ENCODE measurements at places on chromosomes 4 and X.
A peak's percentile ranks its signal among the peaks of the same experiment; 100 is the strongest.

DNA sequence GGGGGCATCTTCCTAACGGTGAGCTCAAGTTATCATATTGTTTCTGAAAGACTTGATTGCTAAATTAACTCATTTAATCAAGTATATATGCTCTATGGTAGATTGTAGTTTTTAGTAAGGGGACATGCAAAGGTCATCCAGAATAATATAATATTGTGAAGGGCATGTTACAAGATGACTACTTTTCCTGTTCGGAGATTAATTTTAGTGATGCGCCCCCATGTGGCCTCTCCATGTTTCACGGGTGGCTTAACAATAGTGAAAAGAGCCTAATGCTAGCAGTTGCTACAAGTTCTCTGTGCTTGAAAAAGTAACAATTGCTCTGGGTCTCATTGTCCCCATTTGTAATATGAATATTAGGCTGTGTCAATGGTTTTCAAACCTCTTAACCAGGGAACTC, 12.2 kb downstream of the SMPX start:
- peak; percentile 47 for DNase-seq

GRCh38 chr4:123127875-123128274, 205.5 kb upstream of the NUDT6 start:
- DNase-seq = no peak

DNA sequence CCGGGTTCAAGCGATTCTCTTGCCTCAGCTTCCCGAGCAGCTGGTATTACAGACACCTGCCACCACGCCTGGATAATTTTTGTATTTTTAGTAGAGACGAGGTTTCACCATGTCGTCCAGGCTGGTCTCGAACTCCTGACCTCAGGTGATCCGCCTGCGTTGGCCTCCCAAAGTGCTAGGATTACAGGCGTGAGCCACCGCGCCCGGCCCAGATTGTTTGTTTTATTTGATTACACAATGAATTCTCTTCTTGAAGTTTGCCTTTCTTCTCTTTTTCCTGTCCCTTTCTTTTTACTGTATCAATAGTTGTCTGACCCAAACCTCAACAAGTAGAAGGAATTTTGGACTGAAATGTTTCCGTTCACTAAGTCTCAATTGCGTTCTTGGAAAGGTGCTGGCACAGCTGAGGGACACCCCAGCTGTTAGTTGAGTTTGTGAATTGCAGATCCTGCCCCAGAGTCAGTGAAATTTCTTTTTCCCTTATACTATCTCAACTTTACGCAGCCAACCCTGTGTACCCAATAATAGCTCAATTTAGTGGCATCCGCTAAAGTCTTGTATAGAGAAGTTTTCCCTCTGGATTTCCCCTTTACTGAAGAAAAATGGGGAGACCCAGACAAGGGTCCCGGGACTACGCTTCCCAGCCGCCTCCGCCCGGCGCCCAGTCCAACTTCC, 639 bp upstream of the MTM1 start:
- no peak for DNase-seq

- DNase-seq = no peak
Measured at GRCh38 chr4:55446578-55446922, 50.8 kb downstream of the TMEM165 start.

DNA sequence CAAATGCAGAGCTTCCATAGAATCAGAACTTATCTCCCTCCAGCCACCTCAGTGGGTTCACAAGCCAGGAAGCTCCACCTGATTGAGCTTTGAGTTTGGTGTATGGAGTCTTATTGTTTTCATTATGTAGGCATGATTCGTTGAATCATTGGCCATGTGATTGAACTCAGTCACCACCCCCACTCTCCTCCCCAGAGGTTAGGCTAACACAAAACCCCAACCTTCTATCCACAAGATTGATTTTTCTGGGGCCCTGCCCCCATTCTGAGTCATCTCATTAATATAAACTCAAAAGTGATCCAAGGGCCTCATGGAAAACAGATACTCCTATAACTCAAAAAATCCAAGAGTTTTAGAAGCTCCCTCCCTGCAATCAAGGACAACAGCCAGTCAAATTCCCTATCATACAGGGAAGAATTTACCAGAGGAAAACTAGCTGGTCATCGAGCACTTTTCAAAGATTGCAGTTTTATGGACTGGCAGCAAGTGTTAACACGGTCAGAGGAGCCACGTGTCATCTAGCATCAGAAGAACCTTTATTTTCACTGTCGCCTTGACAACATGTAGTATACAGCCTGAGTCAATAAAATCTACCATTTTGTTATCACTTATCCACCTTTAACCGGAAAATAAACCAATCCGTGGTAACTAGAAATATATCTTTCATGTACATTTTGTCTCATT, 35.9 kb upstream of the GUCY1B1 start:
- DNase-seq = no peak

DNA sequence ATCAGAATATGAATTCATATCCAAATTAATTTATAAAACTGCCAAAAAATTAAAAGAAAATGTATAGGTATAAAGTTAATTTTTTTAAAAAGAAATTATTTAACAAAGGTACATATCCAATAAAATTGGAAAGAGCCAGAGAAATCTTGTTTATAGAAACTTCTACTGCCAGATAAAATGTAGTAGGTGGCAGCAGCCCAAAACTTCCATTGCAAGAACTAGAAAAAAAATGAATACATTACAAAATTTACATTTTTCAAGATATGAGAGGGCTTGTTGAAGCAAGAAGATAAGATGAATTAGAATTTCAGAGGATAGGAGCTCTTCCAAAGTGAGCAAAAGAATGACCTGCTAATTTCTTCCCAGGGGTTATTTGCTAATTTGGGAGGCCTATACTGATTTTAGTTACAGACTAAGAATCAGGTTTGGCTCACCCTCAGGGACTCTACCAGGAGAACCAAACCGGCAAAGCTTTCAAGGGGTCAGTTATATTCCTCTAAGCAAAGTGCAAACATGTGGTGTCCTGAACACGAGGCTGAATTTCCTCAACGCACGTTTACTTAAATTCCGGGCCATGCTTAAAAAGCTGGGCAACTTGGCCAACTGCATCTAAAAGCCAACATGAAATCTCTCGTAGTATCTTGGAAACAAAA, 17.5 kb downstream of the ANKRD50 start:
- DNase-seq = no peak

DNA sequence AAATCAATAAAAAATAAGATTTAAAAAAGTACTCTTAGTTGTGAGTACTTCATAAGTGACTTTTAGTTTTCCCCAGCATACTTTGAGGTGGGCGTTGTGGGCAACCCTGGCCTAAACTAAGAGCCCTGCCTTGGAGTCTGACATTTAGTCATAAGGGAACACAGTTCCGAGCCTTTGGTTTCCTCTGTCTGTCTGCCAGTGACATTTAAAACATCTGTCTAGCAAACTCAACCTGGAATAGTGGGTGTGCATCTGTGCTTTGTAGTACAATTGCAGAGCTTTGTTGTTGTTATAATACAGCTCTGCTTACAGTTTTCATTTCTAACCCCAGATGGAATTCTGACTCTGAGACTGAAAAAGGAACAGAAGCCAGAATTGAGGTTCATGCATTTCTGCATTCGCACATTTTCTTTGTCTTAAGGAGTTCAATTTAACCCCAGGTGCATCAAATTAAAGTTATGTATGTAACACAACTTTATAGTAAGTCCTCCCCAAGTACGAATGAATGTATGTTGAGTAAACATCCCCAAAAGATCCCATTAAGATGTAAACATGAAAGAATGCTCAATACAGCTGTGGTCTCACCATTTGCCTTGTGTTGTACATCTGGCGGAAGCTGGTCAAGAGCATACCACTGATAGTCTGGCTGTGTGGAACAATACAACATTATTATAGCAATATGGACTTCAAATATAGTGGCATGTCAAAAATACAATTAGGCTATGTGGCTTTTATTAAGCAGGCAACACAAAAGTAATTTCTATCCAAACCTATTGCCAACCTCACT, 25.9 kb downstream of the TNIP3 start:
- no peak for DNase-seq

DNA sequence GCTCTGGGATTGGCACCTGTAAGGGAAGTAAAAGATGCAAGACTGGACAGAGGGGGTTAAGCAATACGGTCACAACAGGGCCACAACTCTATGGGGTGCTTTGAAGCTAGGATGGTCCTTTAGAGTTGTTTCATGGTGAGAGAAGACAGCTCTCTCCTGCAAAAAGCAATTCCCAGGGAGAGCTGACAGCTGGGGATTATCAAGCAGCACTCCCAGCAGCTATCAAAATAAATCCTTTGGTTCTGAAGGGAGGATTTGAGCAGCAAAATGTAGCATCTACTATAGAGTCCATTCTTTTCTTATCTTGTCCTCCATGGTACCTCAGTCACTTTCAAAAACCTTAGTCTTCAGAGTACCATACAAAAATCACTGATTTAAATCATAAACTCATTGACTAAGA, 35.1 kb upstream of the AP1AR start:
- no peak for DNase-seq

DNA sequence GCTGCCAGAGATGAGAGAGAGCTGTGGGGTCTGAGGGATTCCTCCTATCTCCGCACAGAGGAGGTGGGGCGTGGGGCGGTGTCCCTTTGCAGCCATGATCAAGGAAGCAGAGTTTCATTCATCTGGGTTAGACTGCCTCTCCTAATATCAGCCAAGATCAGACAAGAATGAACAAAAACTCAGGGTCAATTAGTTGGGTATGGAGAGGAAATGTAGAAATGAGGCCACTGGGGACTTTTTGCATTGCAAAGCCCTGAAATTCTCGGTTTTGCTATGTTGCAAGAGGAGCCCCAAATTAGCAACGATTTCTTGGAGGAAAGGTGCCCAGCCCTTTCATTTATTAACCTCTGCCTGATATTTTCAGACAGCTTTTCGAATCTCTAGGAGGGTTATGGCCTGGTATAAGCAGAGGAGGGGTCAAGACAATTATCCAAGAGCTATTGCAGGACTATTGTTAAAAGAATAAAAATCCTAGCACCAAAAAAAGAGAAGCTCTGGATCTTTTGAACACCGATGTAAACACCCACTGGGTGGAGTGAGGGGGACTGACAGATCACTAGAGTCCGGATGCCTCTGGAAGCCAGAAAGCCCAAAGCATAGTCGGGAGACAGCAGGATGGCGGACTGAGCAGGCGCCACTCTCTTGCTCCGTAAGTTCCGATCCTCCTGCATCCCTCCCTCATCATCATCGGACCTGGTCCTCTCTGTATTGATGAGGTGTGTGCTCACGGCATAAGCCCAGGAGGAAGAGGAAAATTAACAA, 34.4 kb upstream of the ACSL1 start:
- DNase-seq = no peak

DNA sequence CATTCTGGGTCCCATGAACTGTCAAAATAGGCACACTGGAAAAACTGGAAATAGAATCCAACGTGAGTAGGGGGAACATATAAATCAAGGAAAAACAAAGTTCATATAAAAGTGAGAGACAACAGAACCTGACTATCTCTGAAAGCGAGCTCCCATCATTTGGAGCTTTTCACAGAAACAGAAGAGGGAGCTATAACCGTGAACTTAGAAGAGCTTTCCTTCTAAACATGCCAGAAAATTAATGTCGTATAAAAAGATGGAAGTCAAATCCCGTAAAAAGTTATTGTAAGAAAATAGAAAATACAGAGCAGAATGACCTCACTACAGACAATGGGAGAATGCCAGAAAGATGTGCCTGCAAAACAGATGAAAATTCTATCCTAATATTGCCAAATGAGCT, 23.9 kb upstream of the HSD17B10 start:
- no peak for DNase-seq

- no peak for DNase-seq
Measured at GRCh38 chrX:119147486-119147885, 19.9 kb upstream of the KIAA1210 start.

DNA sequence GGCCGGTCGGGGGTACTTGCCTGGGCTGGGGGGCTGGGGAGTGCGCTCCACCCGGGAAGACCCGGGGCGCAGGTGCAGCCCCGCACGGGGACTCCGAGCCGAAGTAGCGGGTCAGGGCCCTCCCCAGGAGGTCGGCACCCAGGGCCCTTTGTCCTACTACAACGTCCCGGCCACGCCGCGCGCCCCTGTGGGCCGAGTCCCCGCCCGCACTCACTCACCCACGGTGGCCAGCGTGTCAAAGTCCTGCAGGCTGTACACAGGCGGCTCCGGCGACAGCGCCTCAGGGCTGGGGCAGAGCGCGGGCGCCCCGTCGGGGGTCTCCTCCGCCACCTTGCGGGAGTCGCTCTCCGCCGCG, 602 bp downstream of the PRKX start:
- no peak for DNase-seq

- no peak for DNase-seq
Measured at GRCh38 chr4:80026100-80026499, 46.9 kb downstream of the ANTXR2 start.

DNA sequence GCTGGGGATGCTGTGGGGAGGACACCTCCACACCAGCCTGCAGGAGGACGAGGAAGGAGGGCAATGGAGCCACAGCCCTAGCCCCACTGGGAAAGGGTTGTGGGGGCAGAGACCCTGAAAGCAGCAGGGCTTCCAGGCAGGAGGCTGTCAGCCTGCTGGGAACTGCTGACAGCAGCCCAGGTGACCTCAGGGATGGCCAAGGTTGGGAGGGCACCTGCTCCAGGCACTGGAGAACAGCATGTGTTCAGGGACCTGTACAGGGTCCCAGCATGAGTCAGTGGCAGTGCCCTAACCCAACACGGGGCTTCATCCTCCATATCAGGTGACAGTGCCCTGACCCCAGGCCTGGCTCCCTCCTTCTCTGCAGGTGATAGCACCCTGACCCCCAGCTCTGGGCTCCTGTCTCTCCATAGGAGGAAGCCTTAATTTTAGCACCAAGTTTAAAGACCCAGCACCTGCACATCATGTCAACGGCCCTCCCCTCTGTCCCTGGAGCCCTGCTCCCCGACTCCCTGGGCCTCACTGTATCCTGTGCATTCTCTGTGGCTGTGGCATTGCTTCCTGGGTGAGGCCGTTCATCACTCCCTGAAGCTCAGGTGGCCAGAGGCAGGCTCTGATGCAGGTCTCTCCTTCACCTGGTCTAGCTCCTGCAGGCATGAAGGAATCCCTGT, 66.3 kb downstream of the CRMP1 start:
- no peak for DNase-seq

DNA sequence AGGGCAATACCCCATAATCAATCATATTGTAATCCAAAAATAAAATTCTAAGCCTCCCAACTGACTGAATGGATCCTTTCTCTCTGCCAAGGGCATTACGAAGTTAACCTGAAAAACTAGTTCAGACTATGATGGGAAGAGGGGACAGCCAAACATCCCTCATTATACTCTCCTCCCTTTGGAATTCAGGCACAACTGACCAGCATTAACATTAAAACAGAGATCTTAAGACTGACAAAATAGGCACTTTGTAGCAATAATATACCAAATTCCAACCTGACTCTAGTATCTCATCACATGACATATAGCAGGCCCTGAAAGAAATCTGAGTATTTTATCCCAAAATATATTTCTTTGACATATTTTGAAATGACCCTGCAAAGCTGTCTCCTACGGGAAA, 55.0 kb upstream of the SPP1 start:
- DNase-seq = no peak
